ENCODE measurements at places on chromosomes 4 and X.

DNA sequence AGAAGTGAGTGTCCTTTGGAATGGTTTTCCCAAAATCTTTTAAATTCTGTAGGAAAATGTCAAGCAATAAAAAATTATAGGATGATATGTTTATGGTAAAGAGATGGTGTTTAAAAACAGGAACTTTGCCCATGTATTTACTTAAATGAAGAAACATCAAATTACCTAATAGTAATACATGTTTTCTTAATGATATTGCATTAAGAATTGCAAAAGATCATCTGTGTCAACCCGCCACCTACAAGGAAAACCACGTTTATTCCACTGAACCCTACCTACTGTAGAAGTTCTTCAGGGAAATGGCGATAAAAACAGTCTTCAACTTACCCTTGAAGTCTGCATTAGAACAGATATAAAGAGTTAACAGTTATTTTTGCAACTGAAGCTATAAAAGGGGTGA is 67.2 kb upstream of the NDP start:
- DNase-seq: no peak

GRCh38 chr4:43837604-43838003 is 611.0 kb downstream of the KCTD8 start:
- no peak for DNase-seq

DNA sequence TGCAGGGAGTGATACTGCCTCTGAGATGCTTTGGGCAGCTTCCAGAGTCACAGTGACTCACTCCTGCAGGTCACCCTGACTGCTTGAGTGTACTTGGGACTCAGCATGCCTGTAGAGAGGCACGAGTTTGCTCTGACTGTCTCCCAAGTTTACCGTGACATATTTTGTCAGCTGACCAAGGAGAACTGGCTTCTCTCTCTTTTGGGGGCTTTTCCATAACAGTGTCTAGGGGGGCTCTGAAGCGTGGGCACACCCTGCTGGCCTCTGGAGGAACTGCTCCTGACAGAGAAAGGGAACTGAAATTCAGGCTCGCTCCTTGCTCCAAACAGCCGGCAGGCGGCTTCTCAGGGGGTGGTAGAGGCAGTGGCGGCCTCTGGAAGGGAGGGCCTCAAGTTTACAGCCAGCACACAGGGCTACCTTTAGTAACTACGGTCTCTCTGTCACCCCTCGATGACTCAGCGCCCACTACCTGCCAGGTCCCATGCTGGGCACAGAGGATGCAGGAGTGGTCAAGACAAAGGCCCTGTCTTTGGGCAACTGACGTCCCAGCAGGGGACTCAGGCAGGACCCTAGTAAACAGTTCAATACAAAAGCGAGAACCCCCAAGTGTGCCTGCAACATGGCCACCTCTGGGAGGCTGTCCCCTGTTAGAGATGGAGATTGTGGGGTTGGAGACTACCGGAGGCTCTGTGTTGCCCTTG is 17.8 kb downstream of the ZNF185 start:
- no peak for DNase-seq

DNA sequence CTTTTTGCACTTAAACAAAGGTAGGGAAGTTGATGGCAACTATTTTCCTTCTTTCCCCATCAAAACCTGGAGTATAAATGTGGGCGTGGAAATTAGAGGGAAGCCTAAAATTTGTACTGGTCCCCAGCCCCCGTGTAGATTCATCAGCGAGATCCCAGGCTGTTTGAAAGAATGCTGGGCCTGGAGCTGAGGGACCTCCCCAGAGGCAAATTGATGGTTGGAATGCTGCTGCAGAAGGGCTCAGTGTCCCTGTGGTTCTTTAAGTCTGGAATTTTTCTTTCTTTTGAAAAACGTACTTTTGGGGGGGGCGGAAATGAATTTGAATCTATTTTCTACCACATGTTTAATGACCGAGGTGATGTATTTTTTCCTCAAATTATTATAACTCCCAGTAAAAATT is 197.2 kb downstream of the CBR4 start:
- no peak for DNase-seq

DNA sequence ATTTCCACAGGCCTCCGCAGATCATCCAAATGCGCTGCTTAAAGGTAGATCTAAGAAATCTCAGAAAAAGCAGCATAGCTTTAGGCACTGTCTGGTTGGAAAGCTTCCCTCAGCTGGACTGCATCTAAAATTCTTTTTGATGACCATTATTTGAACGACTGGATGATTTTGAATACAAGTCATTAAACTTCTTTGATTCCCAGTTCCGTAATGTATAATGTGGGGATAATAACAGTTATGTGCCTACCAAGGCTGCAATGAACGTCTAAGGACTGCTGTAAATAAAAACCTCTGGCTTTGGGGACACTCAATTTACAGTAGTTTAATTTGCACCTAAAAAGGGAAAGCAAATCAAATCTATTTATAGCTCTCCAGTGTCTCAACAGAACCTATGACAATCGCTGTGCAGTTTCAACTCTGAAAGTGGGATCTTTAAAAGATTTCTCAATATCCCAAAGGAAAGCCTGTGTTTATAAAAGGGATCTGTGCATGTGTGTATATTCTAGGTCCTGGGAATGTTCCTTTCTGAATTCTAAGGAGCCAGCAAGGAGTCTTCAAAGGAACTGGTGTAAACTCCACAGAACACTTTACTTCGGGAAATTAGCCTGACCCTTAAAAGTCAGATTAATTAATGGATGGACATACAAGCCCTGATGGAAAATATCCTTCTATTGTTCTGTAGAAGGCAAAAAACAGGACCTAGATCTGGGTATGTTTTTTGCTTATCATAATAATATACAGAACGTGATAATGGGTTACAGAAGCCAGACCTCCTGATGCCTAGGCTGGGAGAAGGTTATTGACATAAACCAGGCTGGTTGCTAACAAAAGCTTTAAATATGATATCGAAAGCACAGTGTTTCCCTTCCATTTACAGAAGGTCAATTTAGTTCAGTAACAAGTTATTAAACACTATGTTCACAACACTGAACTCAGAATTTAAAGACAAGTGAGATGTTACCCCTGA is 53.4 kb downstream of the AFAP1 start:
- no peak for DNase-seq
